ENCODE measurements at places on chromosomes 4 and X.

- DNase-seq = peak; percentile 11
These were observed 5.5 kb downstream of the INPP4B start for GRCh38 chr4:142840516-142841123.

DNA sequence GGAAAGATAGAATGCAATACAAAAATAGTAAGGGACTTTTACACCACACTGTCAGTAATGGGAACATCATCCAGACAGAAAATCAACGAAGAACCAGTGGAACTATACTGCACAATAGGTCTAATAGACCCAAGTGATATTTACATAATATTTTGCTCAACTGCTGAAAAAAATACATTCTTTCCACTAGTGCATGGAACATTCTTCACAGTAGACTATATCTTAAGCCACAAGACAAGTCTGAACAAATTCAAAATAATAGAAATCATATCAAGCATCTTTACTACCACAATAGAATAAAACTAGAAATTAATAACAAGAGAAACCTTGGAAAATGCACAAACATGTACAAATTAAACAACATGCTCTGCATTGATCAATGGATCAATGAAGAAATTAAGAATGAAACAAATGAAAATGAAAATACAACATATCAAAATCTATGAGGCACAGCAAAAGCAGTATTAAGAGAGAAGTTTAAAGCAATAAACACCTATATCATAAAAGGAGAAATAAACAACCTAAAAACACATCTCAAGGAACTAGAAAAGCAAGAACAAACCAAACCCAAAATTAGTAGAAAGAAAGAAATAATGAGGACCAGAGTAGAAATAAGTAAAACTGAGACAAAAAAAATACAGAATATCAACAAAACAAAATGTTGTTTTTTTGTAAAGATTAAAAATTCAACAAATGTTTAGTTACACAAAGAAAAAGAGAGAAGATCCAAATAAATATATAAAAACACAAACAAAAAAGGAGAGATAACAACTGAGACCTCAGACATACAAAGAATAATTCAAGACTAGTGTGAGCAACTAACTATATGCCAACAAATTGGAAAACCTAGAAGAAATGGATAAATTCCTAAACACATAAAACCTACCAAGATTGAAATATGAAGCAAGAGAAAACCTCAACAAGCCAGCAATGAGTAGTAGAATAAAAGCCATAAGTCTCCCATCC, 51.5 kb upstream of the ANTXR2 start:
- no peak for DNase-seq

DNA sequence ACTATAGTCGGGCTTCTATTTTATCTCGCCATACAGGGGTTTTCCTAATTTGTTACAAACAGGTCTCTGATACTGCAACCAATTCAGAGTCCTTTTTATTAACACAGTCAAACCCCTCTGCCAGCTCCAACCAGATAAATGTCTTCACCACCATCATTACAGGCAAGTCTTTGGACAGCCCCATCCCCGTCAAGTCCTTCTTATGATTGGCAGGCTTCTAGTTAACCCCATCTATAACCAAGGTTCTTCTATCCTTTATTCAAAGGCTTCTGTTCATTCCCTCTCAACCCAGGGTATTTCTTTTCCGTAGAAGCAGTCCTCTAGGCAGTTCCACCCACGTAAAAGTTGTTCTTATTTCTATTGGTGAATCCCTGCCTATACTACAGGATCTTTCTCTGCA, 29.9 kb upstream of the FOXR2 start:
- no peak for DNase-seq

- no peak for DNase-seq
These were observed 440.6 kb upstream of the HS3ST1 start for GRCh38 chr4:11869191-11869870.
